ENCODE measurements at places on chromosomes 11 and 22.

GRCh38 chr11:536841-537621 is at the start of gene LRRC56:
Gene LRRC56, plus strand, starts transcription at chr11:537527. Its CDS starts 3,158 bp downstream, at chr11:540685.
- DNase-seq, result peak; percentile 51

- DNase-seq, result peak; percentile 54
Observed at GRCh38 chr11:4626207-4627099, 10.8 kb upstream of the OR51D1 start.

GRCh38 chr11:110106713-110107274 is 13.6 kb downstream of the ZC3H12C start:
- no peak for DNase-seq

DNA sequence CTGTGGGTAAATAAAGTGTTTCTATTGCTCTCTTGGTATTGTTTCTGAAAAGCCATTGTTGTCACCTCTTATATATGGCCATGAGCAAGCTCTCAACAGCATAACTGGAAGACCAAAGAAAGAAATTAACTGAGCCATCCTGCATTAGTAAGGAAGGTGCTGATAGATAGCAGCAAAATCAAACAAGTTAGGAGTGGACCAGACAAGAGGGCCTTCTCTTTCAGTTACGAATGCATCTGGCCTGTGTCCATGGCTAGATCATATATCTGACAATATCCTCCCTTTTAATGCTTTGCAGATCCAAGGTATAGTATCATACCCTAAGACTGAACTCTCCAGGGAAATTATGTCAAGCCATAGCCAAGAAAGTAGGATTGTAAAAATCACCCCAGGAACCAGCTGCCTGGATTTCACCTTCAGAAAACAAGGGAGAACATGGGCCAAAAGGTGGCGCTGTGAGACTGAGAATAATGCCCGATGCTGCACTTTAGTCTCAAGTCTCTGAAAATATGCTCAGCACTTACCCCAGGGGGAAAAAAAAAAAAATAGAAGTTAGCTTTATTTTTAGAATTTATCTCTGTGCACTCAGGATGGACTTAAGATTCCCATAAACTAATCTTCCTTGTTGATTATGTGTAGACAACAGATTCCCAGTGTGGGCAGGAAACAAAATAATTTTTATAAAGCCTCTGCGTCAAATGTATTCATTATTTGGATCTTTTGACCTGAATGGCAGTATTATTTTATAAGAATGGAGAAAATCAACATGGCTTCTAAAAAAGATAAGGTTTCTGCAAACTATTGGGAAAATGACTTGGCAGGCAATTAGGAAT is 415.1 kb downstream of the ETS1 start:
- DNase-seq, result peak; percentile 61

DNA sequence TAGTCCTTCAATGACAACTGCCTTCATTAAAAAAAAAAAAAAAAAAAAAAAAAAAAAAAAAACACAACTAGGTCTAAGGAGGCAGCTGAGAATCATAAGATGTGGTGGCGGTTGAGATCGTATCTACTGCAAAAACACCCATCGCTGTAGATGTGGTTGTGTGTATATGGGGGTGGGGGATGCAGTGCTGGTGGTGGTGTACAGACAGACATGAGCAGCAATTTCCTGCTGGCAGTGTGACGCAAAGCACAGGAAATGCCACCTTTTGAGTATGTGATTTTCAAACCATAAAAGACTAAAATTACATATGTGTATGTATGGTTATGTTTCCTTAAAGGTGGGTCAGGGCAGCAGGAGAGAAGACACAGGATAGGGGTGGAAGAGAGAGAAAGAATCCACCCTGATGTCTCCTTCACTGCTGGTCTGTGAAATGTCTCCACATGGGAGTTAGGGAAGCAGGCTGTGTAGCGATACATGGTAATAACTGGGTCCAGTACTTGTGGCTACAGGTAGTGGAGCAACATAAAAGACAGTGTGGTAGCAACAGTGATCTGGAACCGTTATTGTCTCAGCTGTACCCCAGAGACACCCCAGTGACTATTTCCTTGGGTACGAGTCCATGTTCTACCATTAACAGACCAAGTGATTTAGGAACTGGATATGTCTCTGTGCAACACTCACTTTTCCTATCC is 57.9 kb downstream of the SYTL2 start:
- DNase-seq, result no peak

GRCh38 chr11:2443406-2443805 is 908 bp downstream of the TRPM5 start:
- no peak for DNase-seq

DNA sequence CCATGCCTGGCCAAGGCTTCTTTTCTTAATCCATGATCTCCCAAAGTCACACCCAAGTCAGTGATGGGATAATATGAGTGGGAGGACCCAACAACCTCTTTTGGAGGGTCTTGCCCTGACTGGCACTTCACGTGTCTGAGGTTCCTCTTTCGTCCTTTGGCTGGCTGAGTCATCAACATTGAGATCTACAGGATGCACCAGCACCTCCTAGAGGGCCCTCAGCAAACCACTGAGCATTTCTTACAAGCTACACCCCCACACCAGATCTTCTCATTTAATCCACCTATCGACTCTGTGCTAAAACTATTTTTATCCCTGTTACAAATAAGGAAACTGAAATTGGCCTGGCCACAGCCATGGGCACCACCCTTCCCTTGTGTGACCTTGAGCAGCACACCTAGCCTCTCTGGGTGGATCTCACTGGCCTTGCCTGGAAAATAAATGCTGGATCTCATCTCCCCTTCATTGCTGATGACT is 63.4 kb downstream of the FLI1 start:
- DNase-seq, result no peak

GRCh38 chr11:63906585-63906984 is 10.4 kb downstream of the RCOR2 start:
- DNase-seq, result no peak

GRCh38 chr11:65862191-65862735 is 2.0 kb downstream of the MUS81 start:
- DNase-seq, result no peak

GRCh38 chr22:36435516-36436415 is 45.7 kb downstream of the TXN2 start:
- no peak for DNase-seq

DNA sequence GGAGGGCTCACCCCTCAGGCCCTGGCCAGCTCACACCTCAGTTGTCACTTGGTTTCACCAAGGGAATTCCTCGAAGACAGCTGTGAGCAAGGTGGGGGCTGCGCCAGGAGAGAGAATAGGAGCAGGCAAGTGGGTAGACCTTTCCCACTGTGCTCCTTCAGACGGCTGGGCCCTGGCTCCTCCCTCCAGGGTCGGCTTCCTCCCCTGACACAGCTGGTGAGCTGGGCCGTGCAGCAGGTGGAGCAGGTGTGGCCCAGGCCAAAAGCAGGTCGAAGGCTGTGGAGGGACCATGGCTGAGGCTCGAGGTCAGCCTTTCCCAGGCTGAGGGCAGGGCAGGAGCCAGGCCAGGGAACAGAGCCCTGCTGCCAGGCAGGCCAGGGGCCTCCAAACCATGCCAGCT is 12.5 kb upstream of the MYRF start:
- no peak for DNase-seq

DNA sequence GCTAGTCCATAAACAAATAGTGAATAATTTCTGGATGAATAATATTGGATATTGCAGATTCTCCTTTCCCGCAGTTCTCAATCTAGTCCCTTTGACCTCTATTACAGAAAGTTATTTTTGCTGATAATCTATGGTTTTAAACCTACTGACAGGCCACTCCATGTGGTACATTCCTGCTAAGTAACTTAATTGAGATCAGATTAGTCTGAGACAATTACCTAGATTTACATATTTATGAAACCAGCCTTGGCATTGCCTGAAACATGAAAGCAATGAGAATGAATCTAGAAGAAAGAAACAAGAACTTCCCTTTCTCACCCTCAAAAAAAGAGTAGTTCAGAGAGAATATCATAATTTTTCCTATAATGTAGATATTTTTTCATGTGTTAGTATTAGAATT is 964.2 kb downstream of the JRKL start:
- DNase-seq, result no peak

DNA sequence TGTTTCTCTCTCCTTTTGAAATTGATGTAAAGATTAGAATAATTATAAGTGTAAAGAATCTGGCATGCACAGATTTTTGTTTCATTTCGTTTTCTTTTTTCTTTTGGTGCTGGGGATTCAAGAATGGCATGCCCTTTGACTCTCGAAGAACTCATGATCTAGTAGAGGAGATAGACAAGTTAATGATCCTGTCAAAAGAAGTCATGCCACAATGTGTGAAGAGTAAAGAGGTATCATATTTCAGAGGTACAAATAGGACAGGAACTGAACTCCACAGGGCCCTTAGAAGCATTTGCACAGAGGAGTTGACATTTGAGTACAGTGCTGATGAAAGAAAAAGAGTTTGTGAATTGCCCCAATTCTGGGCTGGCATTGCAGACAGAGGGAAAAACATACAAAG is 708.0 kb upstream of the ARHGAP42 start:
- DNase-seq, result no peak

GRCh38 chr22:39343259-39344045 is 6.3 kb upstream of the SYNGR1 start:
- DNase-seq, result no peak

DNA sequence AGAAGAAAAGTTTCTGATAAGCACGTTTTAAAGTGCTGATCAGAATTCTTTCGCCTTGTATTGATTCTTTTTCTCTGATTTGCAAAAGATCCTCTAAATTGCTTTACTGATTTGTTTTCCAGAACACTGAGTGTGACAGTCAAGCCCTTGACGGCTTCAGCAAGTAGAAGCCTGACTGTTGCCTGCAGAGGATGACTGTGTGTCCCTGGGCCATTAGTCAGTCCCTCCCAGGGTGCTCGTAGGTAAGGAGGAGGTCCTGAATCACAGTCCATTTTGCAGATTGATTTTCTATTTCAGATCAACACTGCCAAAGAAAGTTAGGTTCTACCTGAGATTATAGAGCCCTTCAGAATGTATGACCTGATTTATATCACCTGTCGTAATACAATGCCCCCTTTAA is 38.6 kb upstream of the POGLUT3 start:
- DNase-seq, result no peak

- DNase-seq, result peak; percentile 71
Observed at GRCh38 chr11:108497317-108498045, 703 bp downstream of the POGLUT3 start.

GRCh38 chr11:2698386-2699184 is 1.2 kb downstream of the KCNQ1OT1 start:
- no peak for DNase-seq

- no peak for DNase-seq
Observed at GRCh38 chr11:90845126-90845525, 622.3 kb upstream of the CHORDC1 start.

DNA sequence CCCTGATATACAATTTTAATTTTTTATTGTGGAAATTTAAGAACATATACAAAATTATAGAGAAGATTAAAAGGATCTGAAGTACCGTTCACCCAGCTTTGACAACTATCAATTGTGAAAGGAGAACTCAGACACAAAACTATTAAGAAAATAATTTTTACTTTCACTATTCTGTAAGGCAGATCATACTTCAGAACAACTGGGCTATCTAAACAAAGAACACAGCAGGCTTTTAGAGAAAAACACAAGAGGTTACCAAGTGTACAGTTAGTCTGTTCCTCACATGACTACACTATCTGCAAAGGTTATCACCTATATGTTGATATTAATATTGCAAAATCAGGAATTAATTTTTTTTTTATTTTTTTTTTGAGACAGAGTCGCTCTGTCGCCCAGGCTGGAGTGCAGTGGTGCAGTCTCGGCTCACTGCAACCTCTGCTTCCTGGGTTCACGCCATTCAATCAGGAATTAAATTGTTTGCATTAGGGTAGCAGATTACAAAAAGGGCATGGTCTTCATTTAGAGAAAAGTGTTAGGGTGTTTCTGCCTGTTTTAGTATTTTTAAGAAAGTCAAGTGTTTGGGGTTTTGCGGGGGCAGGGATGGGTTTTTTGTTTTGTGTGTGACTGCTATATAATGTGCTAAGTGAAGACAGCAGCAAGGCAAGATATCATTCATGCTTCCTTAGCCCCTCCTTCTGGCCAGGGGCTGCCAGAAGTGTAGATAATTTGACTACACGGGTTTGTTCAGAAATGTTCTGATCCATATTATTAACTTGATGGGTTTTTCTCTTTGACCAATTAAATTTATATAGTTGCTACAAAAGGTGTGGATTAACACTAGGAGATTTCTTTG is 27.6 kb upstream of the SIK2 start:
- no peak for DNase-seq

DNA sequence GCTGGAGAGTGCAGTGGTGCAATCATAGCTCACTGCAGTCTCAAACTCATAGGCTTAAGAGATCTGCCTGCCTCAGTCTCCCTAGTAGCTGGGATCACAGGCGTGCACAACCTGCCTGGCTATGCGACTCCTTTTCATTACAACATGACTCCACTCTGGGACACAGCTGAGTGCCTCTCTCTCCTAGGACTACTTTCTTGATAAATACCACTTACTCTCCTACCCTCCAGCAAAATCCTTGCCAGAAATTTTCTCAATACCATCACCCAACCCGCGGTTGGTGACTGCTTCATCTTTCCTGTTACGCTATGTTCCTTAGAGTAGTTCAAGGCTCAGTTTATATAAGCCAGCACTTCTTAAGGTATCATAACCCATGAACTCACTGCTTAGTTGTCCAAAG is 26.9 kb downstream of the ARFGAP3 start:
- no peak for DNase-seq

- DNase-seq, result peak; percentile 35
Observed at GRCh38 chr11:59755701-59756557, 753 bp downstream of the STX3 start.

DNA sequence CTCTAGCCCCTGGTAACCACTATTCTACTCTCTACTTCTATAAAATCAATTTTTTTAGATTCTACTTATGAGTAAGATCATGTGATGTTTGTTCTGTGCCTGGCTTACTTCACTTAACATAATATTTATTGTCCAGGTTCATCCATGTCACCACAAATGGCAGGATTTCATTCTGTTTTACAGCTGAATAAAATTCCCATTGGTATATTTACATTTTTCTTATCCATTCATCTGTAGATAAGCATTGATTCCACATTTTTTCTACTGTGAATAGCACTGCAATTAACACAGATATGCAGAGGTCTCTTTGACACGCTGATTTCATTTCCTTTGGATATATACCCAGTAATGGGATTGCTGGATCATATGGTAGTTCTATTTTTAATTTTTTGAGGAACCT is 15.8 kb downstream of the SLC25A17 start:
- no peak for DNase-seq

DNA sequence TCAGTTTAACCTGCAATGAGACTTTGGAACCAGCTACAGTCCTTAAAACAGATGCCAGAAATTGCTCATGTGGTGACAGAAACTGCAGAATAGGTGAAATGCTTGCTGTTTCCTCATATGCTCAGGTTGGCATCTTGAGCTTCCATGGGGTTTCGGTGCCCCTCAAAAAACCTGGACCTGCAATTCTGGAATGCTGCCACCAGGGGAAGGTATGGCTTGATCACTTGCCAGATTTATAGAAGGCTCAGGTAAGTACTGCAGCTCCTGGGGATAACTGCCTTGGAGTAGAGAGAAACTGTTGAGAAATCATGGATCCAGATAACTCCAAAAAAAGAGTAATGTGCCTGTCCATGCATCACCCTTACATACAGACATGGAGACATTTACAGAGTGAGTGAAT is 113.0 kb downstream of the CTTN start:
- no peak for DNase-seq

- no peak for DNase-seq
Observed at GRCh38 chr11:125768336-125769046, 10.1 kb downstream of the PATE2 start.

All from spinal cord (tissue), 10 donors.